ENCODE measurements at places on chromosomes 6 and 20. TPM values are rescaled to one million over a fixed set of nuclear protein-coding genes. Genes with fewer than 3 reads are reported as not detected.

DNA sequence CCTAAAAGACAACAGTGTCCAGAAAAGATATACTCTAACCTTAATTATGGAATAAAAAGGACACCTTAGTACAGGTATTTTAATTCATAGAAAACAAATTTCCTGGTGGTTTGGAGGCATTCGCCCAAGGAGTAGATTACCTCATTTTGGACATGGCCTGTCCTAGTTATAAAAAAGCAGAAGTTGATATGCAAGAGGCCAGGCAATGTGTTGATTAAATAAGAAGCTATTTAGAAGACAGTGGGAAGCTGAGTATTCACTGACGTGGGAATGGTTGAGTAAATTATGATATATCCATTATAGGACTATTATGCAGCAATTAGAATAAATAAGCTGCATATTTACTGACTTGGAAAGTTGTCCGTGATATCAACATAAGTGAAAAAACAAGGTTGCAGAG, 314.9 kb downstream of the ALDH8A1 start:
- no peak for DNase-seq

DNA sequence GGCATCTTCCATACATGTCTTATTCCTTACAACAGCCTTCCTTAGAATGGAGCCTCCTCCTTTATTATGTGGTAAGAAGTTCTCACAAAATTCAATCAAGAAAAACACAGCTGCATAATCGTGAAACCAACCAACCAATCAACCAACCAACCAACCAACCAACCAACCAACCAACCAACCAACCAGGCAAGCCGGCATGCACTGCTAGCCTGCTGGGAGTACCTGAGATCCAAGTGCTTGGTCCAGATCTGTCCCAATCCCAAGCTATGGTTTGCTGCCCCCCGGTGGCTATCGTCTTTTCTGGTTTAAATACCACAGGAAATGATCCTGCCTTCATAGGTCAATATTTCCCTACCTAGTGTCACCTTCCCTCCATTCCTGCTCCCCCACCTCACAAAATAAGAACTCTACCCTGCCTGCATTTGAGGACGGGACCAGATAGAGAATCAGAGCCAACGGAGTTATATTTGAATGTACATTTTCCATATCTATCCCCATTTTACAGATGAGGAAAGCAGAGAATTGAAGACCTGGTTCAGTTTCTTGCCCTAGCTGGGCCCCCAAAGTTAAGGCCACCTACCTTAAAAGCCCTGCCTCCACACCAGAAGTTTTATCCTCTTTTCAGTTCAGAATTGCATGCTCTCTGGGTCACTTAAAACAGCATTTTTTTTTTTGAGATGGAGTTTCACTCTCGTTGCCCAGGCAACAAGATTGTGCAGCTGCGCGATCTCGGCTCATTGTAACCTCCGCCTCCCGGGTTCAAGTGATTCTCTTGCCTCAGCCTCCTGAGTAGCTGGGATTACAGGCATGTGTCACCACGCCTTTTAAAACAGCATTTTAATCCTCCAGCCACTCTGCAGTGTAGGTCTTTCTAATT, 27.1 kb downstream of the RAB44 start:
- DNase-seq: peak; percentile 77

DNA sequence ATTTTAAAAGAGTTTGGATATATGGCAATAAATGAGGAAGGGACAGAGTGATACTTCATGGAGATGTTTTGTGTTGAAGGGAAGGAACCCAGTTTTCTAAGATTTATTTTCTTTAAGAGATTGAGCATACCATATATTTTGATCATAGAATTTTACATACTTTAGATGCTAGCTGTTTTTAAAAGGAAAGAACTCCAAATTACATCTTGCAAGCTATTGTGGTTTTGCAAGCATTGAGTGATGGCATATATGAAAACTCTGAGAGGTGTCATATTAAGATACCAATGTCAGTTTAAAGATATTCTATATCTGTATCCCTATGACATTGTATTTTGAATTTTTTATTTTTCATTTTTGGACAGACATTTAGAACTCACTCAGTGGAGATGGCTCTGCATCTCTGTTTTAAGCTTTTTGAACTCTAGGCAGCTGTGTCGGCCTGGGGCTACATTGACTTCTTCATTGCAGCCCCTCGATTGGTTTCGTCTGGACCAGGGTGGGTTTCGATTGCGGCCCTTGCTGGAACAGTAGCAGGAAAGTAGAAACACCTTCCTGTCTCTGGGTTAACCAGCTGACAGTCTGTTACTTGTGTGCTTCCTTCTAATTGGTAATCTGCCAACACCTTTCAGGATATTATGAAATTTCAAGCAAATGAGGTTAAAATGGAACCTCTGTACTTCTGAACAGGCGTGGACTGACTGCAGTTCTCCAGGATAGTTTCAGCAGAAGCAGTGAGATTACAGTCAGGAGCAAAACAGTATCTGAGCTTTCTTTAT, 14.0 kb downstream of the IGF2R start:
- no peak for DNase-seq

DNA sequence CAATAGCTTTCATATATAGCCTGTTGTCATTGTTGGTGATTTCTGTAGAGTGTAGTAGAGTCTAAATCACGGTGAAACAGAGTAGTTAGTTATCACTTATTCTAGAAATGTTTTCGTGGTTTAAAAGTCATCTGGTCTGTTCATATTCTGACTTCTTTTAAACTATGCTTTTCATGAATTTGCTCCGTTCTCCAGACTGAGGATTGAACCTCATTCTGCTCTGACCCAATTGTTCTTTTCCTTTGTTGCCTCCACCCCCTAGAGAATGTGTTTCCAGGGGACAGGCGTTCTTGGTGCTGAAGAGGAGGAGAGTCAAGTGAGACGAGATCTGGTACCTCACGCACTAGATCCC, 748 bp upstream of the ZNF292 start:
- DNase-seq: no peak

- no peak for DNase-seq
These were observed 110.8 kb downstream of the TNFAIP3 start for GRCh38 chr6:137977814-137978213.

- DNase-seq: peak; percentile 43
These were observed 172.2 kb downstream of the AIG1 start for GRCh38 chr6:143232849-143233248.

- no peak for DNase-seq
These were observed 8.9 kb downstream of the SNHG17 start for GRCh38 chr20:38426006-38426897.

GRCh38 chr20:46031701-46032254, 2.8 kb downstream of the SLC12A5 start:
- DNase-seq: peak; percentile 17

GRCh38 chr6:151070631-151071051, 169.1 kb upstream of the AKAP12 start:
- DNase-seq: no peak

TMEM74B gene
- 27.7 TPM for total RNA-seq

AIF1 gene
- total RNA-seq: not detected

GGTLC1 gene
- not detected for total RNA-seq

BPI gene
- not detected for total RNA-seq
